Stimulated activated CD4-positive, alpha-beta T cell treated with anti-CD3 and anti-CD28 coated beads, Interleukin-1b, Interleukin-23, amount 100 ng/mL, for 4 hours (primary cell): ENCODE measurements at places on chromosomes 13 and 19.

DNA sequence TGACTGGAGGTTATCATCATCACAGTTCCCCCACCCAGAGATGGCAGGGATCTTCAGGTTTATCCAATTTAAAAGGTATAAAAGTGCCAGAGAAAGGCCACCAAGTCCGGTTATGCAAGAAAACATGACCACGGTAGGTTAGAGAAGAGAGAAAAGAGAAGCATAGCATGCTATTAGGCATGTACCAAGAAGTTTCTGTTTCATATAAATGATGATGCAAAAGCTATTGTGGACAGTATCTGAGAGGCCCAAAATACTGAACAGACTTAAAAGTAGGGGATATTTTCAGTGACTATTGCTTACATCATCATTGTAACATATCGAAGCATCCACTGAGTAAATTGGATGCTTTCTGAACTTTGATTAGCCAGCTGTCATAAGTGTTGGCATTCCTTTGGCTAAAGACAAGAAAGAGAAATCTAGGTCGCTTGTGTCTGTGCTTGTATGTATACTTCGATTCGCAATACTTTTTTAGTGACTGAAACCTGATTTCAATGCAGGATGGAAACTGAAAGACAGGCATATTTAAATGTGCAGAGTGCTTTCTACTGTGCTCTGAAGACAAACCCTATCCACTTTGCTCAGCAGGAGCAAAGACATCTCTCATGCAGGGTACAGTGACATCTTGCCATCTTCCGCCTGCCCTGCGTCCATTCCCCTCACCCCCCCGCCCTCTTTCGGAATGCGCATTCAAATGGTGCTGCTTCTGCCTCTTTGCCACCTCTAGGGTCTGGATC lies 180.3 kb downstream of the SHISA2 start:
- DNase-seq = no peak

DNA sequence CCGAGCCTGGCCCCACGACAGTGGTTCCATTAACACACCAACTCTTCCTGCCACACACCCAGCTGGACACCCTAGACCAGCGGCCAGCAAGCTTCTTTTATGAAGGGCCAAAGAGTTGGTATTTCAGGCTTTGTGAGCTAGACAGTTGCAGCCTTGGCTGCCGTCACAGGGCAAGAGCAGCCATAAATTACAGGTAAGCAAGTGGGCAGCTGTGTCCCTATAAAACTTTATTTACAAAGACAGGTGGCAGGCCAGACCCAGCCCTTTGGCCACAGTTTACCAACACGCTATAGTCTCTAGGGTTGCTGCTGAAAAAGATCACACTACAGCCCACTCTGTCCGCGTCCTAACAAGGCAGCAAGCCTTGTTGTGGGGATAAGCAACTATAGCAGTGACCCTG lies 13.3 kb downstream of the ELL start:
- no peak for DNase-seq

- DNase-seq = no peak
These were observed 541.1 kb upstream of the SPRY2 start for GRCh38 chr13:80881942-80882445.

DNA sequence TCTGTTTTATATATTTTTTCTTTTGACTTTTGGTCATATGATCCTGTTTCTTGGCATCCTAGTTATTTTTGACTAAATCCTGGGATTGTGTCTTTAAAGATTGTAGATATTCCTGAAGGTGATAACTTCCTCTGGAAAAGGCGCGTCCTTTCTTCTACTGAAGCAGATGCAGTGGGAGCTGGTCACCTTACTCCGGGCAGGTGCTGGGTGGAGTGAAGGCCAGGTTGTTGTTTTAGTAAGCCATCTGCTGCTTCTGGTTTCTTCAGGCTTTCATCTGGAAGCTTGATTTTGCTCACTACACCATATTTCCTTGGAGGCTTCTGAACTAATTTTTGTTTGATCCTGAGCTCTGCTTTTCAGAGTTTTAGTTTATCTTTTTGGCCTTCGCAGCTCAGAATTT lies 21.5 kb downstream of the URI1 start:
- DNase-seq = no peak

- DNase-seq = no peak
These were observed 6.2 kb downstream of the PLIN4 start for GRCh38 chr19:4512070-4512469.

DNA sequence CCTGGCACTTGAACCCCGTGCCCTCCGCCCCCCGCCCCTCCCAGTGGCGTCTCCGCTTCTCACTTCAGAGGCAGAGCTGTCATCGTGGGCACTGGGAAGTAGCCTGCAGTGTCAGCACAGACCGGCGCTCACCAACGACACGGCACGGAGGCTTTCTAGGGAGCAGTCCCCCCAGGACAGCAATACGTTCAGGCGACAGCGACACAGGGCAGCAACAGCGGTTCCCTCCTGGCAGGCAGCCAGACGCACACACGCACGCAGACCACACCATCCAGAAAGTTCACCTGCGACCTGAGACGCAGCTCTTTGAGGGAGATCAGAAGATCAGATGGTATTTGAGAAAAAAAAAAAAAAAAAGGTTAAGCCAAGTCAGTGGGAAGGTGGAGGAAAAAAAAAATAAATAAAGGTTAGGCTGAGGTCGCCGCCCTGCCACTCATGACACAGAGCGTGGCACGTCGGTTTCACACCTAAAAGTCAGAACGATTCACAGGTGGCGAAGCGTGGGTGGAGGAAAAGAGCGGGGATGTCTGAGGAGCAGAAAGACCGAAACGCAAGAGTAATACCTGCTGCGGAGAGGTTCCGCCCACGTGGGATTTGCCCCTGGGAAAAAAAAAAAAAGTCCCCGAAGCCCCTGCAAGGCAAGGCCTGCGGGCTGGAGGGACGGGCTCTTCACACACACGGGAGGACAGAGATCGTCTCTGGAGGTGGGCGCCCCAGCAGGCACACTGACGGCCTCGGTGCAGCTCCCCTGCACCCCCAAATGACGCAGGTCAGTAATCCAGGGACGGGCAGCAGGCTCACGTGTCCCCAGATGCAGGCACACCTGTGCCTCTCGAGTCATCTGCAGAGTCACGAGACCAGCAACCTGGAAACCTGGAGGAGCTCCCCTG lies 94.5 kb downstream of the GNG7 start:
- peak; percentile 89 for DNase-seq

- no peak for DNase-seq
These were observed 7.4 kb downstream of the CXCL17 start for GRCh38 chr19:42435316-42435715.

- no peak for DNase-seq
These were observed 11.3 kb downstream of the FPR1 start for GRCh38 chr19:51740356-51740755.

DNA sequence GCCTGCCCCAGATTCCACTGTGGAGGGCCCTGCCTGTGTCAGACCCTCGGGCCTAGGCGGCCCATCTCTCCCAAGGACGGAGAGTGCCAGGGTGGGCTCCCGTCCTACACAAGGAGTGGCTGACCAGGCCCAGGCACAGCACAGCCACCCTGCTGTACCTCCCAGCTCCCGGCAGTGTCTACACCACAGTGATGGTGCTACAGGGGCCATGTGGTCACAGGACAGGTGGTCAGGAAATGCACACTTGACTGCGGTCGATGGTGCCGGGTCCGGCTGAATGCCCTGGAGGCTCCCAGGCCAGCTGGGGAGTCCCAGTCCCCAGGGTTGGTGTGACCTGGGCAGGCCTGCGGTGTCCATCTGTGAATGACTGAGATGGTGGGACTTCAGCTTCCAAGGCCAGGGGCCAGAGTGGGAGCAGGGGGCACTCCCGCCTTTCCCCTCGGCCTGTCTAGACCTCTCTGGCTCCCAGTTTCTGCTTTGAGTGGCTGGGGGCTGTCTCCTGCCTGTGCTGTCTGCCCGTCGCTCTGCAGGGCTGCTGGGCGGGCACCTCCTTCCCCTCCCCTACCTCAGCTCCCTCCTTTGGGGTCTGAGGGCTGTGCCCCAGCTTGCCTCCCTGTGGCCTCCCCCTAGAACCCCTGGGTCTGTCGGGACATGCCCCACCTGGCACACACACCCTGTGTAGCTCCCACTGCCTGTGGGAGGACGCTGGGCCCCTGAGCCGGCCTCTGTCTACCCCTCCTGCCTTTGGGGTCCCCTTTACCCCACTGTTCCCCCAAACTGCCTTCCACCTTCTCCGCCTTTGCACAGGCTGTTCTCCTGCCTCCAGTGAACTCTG lies 12.5 kb downstream of the DDA1 start:
- no peak for DNase-seq

GRCh38 chr13:19572280-19572679 lies 10.9 kb upstream of the TPTE2 start:
- no peak for DNase-seq

GRCh38 chr19:11041966-11042627 lies 47.2 kb upstream of the LDLR start:
- no peak for DNase-seq

- no peak for DNase-seq
These were observed 1058.2 kb downstream of the PCDH9 start for GRCh38 chr13:66171920-66172319.

- DNase-seq = no peak
These were observed 786.4 kb upstream of the SLITRK1 start for GRCh38 chr13:84668637-84669036.
